KG1 (cell line): ENCODE measurements at places on chromosomes 11 and 22.

- no peak for DNase-seq
Measured at GRCh38 chr11:122724520-122724919, 69.0 kb downstream of the UBASH3B start.

GRCh38 chr11:44726283-44727113 lies at the start of gene TSPAN18:
Gene TSPAN18, plus strand, starts transcription at chr11:44726962. Its CDS starts 179,455 bp downstream, at chr11:44906417.
- no peak for DNase-seq

DNA sequence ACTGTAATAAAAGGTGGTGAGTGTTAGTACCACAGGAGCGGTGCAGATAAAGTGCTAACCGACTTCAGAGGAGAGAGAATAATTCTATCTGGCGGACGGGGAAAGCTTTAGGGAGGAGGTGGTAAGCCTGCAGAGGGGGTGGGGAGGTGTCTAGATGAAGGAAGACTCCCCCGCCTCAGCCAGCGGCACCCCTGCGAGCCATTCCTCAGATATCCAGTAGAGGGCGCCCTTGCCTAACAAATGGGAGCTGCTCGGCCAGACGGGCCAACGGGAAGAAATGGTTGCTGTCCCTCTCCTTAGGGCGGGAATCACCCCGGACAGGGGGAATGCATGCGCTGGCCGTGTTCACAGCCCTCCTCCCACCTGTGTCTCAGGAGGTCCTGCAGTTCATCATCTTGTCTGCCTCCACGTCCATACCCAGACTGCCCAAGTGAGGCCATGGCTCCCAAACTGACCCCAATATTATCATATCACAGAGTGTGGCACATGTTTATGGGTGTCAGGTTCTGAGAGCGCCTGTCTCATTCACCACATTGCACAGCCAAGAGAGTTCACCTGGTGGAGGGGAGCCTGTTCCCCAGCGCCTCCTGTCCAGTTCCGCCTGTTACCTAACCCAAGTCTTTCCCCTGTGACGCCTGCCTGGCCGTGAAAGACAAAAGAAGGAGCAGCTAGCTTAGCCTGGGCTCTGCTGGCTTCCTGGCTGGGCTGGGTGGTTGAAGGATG lies 85.5 kb downstream of the ST3GAL4 start:
- DNase-seq: peak; percentile 78

DNA sequence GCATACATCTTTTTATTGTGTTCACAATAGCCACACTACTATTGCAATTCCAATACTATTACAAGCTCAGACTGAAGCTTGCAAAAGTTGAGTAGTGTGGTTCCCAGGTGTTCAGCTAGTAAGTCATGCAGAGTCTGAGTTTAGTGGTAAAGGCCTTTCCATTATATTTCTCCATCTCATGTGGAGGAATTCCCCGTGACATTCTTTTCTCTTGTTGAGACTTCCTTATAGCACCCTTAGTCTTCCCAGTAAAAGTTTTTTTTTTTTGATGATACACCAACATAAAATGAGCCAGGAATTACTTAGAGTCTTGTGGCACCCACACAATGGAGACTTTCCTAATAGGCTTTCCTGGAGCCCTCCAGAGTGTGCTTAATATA lies 110.8 kb downstream of the UVRAG start:
- no peak for DNase-seq

- no peak for DNase-seq
Measured at GRCh38 chr22:41919357-41920224, 4.7 kb upstream of the SHISA8 start.

GRCh38 chr11:75051043-75051442 lies 45.6 kb downstream of the OR2AT4 start:
- DNase-seq: no peak

- no peak for DNase-seq
Measured at GRCh38 chr22:23570681-23571080, 9.4 kb downstream of the IGLL1 start.

DNA sequence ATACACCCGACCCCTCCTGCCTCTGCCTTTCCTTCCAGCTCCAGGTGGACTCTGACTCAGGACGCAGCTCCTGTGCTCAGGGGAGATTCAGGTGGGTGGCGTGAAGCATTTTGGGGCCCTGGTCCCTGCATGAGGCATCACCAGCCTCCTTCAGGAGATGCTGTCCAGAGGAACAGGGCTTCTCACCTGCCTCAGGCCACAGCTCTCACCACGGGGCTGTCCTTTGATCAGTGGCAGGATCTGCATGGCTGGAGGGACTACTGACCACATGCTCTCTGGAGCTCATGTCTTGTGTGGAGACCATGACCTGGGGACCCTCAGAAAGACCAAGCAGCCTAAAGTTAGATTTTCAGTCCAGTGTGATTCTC lies 58.8 kb downstream of the GGTLC2 start:
- DNase-seq: no peak

DNA sequence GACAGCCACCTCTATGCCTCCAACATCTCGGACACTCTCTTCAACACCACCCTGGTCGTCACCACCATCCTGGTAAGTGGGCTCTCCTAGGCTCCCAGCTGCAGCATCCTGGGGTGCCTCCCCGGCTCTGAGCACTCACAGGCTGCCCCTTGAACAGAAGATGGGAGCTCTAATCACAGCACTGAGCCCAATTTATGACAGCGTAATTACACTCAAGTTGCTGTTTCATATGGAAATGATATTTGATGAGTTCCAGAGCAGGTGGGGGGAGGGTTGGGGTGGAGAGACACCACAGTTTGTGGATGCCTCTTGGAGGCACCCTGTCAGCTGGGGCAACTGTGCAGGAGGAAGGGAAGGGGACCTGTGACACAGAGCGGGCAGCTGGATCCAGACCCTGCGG lies 125.3 kb upstream of the TBCEL start:
- no peak for DNase-seq

DNA sequence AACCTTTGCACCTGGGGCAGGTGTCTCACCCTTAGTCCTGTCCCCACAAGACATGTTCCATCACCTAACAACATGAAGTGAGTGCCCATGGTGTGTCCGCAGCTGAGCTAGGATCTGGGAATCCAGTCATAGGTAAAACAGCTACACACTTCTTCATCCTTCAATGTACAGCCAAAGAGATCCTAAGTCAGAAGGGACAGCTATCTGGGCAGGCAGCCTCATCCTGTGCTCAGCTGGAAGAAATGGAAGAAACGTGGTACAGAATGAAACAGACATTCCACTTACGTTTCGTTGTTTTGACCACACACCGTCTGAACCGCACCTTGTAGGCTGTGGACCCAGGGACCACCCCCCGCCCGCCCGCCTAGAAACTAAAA lies 30.8 kb downstream of the PDGFB start:
- no peak for DNase-seq

- no peak for DNase-seq
Measured at GRCh38 chr11:17473071-17473744, 3.4 kb downstream of the ABCC8 start.

- DNase-seq: no peak
Measured at GRCh38 chr11:64474680-64475079, 115.7 kb downstream of the RPS6KA4 start.

DNA sequence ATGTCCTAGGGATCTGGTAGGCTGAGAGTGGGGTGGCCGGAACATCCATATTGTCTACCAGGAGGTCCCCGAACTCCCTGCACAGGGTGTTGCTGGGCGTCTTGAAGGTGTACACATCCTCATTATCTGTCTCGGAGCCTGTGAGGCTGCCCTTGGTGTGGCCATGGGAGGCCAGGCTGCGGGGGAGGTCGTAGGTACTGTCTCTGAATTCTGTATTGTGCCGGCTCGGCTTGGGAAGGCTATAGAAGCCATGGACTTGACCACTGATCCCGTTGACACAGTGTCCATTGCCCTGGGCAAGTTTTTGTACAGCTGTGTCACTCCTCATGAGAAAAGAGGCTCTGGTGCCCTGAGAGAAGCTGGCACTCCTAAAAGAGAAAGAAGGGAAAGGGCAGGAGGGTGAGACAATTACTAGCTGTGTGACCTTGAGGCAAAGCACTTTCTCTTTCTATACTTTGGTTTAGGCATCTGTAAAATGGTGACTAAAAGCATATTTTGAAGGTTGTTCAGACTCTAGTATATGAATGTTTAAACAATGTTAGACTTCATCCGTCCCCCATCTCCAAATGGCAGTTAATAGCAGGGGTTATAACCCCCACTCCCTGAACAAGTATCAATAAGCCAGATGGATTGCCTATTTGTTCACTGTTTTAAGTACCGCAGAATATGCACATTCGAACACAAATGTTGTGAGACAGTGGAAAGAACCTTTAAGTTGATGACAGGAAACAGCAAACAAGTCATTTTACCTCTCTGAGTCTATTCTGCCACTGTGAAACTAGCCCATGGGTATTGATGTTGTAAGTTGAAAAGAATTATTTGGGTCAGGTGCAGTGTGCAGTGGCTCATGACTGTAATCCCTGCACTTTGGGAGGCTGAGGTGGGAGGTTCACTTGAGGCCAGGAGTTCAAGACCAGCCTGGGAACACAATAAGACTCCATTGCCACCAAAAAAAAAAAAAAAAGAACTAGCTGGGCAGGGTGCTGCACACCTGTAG lies 38.3 kb downstream of the USP35 start:
- no peak for DNase-seq

DNA sequence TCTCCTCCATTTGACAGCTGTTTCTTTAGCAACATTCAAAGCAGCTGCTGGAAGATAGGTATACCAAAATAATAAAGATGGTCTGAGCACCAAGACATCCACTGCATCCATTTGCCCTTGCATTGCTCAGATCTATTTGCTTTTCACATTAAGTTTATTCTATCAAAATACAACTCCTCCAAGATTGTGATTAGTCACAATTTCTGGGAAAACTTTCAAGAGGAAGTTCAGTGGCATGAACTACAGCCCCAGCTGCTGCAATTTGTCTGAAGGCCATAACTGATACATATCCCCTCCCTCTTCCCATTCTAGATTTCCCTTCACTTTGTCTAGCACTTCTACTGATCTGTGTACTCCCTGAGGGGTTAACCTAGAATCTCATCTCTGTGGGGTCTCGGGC lies 117.5 kb upstream of the CEP126 start:
- no peak for DNase-seq

DNA sequence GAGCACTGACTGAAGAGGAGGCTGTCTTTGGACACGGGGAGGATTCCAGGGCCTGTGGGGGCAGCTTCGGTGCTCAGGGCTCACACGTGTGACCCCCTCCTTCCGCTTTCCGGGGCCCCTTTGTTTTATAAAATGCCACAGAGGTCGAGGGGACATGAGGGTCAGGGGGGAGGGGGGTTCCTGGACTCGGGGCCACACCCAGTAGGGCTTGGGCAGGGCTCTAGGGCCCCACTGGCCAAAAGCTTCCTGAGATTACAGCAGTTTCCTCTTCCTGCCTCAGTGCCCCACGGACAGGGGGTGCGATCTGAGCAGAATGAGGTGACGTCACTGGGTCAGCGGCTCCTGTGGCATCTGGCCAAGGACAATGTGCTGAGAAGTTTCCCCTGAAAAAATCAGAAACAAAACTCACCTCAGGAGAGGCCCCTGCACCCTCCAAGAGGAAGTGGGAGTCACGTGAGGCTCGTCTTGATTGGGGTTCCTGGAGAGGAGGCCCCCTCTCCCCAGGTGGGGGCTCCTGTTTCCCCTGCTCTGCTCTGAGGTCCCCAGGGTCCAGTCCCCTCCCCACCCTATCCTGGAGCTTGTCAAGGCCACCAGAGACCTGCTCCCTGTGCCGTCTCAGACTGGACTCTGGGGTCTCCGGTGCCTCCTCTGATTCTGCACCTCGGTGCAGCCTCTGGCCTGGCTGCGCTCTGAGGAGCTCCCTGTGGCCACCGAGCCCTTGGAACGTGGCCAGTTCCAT lies 6.4 kb upstream of the IFITM3 start:
- no peak for DNase-seq

- DNase-seq: peak; percentile 71
Measured at GRCh38 chr11:71451596-71452198, 1.3 kb upstream of the NADSYN1 start.

GRCh38 chr22:49134076-49134475 lies 693.6 kb downstream of the BRD1 start:
- DNase-seq: no peak

DNA sequence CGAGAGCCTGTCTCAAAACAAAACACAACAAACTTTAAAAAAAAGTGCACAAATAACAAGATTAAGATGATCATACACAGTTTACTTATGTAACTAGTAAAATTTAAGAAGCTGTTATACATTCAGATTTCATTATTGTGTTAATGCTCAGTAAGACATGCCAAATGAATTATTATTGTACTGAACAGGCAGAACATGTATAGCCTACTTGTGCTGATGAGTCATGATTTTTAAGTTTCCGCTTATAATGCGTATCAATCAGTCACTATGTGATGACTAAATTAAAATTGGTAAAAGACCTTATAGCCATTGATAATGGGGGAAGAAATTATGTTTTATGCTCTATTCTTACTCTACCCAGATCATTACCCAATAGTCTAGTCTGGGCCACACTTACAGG lies 20.5 kb upstream of the EXPH5 start:
- no peak for DNase-seq

DNA sequence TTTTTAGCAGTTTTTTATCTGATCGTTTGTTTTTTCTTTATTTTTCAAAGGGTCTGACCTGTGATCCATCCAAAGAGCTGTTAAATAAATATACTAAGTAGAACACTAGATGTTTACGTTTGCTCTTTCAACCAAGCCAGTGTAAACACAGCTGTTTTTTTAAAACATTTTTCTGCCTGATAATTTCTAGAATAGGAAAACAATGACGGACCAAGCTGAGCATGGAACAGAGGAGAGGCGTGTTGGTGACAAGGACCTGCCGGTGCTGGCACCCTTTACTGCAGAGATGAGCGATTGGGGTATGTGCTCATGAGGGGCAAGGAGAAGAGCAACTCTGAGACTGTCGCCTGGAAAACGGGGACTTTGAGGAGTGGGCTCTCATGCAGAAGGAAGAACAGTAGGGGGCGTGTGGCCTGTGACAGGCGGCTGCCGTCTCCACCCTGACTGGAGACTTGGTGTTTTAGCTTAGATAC lies 28.6 kb upstream of the PANX2 start:
- no peak for DNase-seq

- no peak for DNase-seq
Measured at GRCh38 chr11:2287091-2287490, 14.6 kb downstream of the C11orf21 start.

GRCh38 chr11:69926376-69927050 lies 107.3 kb upstream of the FGF3 start:
- no peak for DNase-seq

DNA sequence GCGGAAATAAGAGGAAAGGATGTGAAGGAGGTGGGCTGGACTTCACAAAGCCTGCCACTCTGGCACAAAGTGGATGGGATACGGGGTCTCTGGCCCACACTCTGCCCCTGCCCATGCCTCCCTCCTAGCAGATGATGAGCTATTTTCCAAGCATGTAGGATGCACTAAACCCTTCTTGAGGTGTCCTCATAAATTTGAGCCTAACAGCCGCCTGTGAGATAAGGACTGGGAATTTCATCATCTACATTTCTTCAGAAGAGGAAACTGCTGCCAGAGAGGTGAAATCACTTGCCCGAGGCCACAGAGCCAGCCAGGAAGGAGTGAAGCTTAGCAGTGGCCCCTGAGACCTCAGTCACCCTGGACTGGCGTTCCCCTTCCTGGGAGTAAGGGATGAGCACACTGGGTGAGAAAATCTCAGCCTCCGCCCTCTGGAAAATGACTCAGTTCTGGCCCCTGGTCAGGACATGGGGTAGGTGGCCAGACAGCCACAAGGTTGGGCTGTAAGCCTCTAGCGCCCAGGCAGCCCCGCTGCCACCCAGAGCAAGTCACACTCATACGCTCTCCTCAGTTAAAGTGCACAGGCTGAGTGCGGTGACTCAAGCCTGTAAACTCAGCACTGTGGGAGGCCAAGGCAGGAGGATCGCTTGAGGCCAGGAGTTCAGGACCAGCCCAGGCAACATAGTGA lies 27.9 kb downstream of the MB start:
- DNase-seq: no peak
